Caco-2 (cell line): ENCODE measurements at places on chromosomes 7 and 10.

DNA sequence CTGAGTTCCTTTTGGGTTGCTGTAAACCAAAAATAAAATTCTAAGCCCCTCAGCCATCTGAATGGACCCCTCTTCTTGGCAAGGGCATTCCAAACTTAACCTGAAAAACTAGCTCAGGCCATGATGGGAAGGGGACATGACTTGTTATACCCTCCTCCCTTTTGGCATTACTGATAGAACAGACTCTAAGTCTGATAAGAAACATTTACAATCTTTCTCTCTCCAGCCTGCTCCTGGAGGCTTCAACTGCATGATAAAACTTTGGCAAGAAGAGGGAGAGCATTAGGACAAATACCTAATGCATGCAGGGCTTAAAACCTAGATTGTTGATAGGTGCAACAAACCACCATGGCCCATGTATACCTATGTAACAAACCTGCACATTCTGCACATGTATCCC lies 40.9 kb upstream of the ATOH7 start:
- no peak for DNase-seq

GRCh38 chr7:106138776-106139175 lies 26.7 kb upstream of the SYPL1 start:
- no peak for DNase-seq

- no peak for DNase-seq
These were observed 146.3 kb downstream of the PRPF18 start for GRCh38 chr10:13733071-13733470.

- DNase-seq: no peak
These were observed 88.0 kb upstream of the NAMPT start for GRCh38 chr7:106372595-106373318.

DNA sequence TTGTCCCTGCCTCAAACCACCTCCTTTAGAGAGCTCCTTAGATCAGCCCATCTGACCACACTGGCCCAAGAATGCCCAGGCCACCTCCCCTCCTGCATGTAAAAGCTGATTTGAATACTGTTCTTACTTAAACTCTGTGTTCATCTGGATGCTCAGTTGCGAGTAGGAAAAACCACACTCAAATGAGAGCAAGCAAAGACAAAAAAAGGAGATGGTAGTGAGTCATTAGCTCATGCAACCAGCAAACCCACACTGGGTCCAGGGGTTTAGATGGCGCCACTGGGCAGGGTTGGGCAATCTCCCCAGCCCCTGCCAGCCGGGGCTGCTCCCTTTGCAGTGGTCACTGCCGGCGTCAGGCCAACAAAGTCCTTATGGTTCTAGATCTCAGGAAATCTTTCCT lies 32.7 kb downstream of the TSPAN15 start:
- no peak for DNase-seq
